NCI-H2029 treated with DMSO at 0.1 percent for 48 hours (cell line): ENCODE measurements at places on chromosomes 3 and 15.

DNA sequence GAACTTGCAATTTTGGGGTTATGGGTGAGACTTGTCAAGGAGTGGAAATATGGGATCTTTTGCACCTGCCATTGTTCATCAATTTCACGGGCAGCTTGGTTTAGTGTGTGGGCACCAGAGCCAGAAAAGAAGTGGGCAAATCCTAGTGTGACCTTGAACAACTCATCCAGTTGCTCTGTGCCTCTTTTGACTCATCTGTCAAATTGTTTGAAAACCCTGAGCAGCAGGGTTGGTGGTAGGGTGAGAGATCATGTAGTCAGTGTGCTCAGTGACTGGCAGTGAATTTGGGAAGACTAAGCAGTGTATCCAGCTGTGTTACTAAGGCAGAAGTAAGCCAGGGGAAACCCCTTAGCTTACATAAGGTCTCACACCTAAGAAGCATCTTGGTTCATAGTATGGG is 293.0 kb upstream of the TRIM42 start:
- no peak for DNase-seq

DNA sequence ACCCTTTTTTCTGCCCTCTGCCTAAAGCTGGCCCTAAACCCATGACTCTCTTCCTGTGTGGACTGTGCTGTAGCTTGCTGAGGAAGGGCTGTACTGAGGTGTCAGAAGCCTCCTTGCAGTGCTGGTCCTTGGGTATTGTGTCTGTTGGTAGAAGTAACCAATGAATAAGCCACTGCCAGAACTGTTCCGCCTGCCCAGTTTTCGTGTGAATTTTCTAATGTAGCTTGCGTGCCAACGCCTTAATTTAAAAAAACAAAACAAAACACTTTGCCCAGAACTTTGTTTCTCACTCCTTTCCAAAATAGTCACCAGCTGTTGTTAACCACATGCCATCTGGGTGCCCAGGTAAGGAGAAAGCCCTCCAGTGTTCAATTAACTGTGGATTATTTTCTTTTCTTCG is 101.9 kb downstream of the KLHL25 start:
- DNase-seq = no peak

GRCh38 chr3:133620066-133620784 is 41.5 kb downstream of the TOPBP1 start:
- no peak for DNase-seq

DNA sequence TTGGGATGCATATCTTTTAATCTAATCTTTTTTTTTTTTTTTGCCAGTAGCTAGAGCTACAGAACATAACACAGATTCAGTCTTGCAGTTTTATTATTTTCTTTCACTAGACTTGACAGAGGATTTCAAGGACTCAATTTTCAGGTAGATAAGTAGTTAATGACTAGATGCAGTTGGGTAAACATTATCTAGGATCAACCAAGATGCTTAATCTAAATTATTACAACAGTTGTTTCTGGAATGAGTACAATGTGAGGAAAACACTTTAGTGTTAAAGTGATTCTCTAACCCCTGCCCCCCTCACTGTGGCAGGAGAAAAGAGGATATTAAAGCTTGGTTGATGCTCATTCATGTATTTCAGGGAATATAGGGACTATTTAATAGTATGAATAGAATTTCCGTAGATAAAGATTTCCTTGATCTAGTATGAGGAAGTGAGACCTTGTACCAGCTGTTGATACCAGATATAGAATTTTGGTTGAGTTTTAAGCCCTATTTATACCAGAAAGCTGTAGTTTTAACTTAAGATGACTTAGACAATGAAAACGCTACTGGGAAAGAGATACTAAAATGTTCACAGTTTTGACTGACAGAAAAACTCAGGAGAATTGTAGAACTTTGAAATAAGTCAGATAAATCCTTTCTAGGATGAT is 389.0 kb upstream of the C2CD4B start:
- no peak for DNase-seq

- no peak for DNase-seq
Observed at GRCh38 chr3:134388788-134389485, 14.7 kb upstream of the AMOTL2 start.

- no peak for DNase-seq
Observed at GRCh38 chr15:62847900-62848489, 194.6 kb upstream of the TPM1 start.

GRCh38 chr15:89912674-89913396 is at the start of gene ARPIN:
ARPIN (minus strand) TSS chr15:89912952; CDS start chr15:89912835, 117 bp downstream.
- no peak for DNase-seq

- no peak for DNase-seq
Observed at GRCh38 chr3:192371870-192372400, 355.4 kb downstream of the FGF12 start.

GRCh38 chr3:46104706-46105105 is 77.4 kb upstream of the XCR1 start:
- no peak for DNase-seq

DNA sequence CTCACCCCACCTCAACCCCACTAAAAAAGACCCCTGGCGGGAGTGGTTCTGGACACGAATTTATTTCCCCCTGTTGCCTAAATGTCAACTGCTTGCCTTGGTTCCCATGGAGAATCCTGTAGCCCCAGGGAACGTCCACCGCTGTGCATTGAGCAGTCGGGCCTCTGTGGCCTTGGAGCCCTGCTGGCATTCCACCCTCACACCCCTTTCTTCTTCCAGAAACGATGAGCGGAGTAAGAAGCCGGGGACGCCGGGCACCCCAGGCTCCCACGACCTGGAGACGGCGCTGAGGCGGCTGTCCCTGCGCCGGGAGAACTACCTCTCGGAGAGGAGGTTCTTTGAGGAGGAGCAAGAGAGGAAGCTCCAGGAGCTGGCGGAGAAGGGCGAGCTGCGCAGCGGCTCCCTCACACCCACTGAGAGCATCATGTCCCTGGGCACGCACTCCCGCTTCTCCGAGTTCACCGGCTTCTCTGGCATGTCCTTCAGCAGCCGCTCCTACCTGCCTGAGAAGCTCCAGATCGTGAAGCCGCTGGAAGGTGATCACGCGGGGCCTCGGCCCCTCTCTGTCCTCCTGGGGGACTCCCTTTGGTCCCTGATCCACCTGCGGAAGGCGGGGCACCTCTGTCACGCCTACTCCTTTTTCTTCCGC is 63.6 kb downstream of the CCK start:
- no peak for DNase-seq

DNA sequence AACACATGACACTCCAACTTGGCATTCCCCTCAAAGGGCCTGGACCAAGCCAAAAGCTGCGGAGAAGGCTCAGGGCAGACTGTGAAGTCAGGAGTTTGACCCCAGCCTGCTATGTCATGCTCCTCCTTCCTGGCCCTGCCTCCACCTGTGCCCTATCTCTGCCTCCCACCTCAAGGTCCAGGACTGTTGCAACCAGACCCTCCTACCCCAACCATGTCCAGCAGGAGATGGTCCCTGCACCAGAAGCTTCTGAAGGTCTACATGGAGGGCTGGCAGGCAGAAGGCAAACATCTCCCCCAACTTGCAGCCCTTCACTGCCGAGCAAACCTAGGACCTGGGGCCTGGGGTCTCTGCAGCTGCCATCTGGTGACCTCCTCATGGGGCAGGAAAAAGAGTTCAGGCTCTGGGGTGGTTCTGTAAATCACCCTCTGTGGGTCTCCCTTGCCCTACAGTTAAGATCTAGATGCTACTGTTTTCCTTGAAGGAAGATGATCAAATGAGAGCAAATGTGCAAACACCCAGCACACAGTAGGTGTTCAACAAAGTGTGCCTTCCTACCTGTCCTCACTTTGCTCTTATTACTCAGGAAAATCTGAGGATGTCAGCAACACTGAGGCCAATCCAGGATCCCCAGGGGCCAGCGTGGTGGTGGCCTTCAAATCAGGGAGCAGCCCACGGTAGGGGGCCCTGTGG is 11.5 kb upstream of the CSK start:
- no peak for DNase-seq

DNA sequence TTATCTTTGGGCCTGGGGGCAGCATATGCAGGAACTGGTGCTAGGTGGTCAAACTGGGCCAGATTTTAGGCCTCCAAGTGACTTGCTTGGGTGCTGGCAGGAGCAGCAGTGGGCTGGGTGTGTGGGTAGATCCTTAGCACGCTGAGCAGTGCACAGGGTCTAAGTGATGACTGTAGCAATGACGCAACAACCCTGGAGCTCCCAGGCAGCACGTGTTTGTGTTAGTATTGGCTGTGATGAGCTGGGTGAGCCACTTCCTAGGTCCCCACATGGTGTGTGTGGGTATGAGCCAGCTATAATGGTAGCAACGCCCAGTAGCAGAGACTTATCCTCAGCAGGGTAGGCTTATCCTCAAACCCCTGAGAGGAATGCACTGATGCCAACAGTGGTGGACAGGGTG is 570.6 kb upstream of the ROBO1 start:
- DNase-seq = no peak

- no peak for DNase-seq
Observed at GRCh38 chr3:124783696-124784095, 53.4 kb downstream of the UMPS start.

DNA sequence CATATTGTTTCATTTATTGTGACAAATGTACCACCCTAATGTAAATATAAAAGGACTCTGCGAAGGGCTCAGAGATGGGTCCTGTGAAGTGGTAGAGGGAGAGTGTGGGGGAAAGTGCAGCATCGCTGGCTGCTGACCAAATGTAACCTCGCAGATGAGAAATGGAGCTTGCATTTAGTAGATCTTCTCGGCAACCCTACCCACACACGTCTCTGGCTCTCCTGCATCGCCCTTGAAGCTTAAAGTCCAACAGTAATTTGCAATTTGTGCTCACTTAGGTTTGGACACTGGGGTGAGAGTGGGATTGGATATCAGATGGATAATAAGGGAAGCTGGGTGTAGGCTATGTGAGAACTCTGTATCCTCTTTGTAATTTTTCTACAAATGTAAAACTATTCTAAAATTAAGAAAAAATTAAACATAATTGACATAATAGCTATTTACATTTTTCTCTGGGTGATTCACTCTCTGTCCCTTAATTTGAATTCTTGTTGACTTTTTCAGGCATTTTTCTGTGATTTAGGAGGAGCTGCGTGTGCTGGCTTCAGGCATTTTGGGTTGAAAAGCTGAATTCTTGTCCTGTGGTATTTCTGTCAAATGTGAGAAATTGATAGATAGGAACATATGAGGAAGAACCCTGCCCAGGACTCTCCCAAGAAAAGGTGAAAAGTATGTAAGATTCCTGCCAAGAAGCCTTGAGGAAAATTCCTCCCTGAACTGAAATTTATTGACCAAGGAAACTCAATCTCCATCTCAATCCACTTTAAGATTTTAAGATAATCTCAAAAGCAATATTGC is 524.7 kb upstream of the MCTP2 start:
- no peak for DNase-seq

GRCh38 chr15:76844096-76844495 is 61.0 kb downstream of the SCAPER start:
- no peak for DNase-seq

DNA sequence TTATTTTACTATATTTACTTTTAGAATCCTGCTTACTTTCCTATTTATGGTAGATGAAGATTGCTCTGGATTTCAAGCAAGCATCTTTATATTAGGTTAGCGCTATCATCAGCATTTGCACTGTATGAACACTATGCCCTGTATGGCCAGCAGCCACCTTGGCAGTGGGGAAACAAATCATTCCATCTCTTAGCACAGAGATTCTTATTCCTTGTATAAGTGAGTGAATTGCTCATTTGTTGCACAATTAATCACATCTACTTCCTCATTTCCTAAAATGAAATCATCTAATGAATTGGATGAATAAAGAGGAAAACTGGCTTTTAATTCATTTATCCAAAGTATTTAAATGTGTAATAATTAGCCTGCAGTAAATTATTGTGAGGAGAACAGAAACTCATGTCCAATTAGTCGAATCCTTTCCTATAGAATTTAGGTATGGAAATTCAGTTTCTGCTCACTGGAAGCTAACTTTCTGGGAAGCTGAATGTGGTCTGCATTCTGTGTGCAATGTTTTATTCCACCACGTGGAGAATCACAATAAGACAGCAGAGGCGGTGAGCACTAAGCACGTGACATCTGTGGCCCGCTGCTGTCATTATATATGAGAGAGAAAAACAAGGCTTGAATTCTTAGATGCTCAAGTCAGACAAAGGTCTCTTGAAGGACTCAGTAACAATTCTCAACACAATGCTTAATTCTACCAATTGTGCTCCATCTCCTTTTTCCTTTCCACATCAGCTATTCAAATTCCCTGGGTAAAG is 93.4 kb downstream of the PEX5L start:
- no peak for DNase-seq

DNA sequence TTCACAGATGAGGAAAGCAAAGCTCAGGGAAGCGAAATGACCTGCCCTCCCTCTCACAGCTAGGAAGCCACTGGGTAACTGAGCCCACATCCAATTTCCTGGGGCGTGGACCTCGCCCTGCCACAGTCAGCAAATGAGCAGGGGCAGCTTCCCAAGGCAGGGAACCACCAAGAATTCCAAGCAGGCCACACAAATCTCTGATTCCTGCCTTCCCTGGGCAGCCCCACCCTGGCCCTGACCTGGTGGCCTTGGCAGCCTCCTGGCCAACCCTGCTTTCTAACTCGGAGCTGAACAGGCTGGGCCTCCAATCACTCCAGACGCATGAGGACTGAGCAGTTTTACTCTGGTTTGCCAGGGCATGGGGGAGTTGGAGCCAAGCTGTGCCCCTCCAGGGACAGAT is 203.7 kb upstream of the TLE3 start:
- no peak for DNase-seq

DNA sequence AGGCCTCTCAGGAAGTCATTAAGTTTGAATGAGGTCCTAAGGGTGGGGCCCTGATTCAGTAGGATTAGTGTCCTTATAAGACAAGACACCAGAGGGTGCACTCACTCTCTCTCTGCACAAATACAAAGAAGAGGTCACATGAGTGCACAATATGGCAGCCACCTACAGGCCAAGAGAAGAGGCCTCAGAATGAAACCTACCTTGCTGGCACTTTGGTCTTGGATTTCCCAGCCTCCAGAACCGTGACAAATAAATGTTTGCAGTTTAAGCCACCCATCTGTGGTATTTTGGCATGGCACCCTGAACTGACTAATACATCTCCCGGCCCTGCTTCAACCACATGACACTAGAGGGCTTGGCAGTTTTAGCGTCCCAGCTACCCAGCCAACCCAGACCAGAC is 73.9 kb upstream of the CHRNB4 start:
- DNase-seq = no peak

GRCh38 chr3:12190832-12191231 is 32.1 kb upstream of the TIMP4 start:
- DNase-seq = no peak

GRCh38 chr15:68312701-68313204 is 35.2 kb downstream of the FEM1B start:
- no peak for DNase-seq

- DNase-seq = no peak
Observed at GRCh38 chr3:185290266-185290665, 36.4 kb upstream of the EHHADH start.

GRCh38 chr15:29480949-29481348 is 211.3 kb upstream of the NSMCE3 start:
- no peak for DNase-seq

- no peak for DNase-seq
Observed at GRCh38 chr3:196694202-196694638, 17.8 kb downstream of the CEP19 start.

- DNase-seq = no peak
Observed at GRCh38 chr15:59553879-59554735, 57.5 kb upstream of the GCNT3 start.
